Stimulated activated CD4-positive, alpha-beta T cell treated with anti-CD3 and anti-CD28 coated beads, Interleukin-12 subunit alpha, Interleukin-12 subunit beta, amount 100 ng/mL, for 24 hours (primary cell): ENCODE measurements at places on chromosomes 6 and 20.

- DNase-seq = no peak
Observed at GRCh38 chr20:15789079-15789478, 784.2 kb downstream of the KIF16B start.

GRCh38 chr6:100517106-100517505, 52.4 kb upstream of the SIM1 start:
- no peak for DNase-seq

- DNase-seq = no peak
Observed at GRCh38 chr6:57257911-57258541, 35.9 kb upstream of the RAB23 start.

- no peak for DNase-seq
Observed at GRCh38 chr20:31537890-31538289, 23.6 kb downstream of the HM13 start.

DNA sequence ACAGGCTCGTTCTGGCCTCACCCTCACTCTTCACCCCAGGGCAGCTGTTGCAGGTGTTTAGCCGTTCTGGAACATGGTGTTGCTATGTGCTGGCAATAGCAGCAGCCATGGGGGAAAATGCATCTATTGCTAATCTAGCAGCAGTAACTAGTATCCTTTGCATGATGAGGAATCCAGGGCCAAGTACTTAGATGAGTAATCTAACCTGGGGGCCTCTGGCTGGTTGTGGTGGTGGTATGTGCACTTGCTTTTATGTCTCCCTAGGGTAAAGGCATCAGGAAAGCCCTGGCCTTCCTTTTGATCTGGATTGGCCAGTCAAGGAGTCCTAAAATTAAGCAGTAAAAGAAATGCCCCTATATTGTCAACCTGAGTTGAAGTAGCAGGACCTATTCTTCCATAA, 594.5 kb upstream of the MAP3K7 start:
- no peak for DNase-seq

DNA sequence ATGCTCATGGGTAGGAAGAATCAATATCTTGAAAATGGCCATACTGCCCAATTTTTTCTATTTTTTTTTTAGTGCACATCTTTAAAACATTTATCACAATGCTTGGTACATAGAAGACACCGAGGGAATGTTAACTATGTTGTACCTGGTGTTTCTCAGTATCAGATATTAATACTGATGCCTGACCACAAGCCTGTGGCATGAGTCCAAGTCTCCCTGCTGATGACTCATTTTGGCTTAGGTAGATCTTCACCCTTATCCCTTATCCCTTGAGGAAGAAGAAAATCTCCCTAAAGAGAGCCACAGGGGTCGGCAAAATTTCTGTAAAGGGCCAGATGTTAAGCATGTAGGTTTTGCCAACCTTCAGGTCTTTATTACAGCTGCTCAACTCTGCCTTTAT, 14.5 kb downstream of the CD109 start:
- no peak for DNase-seq

- DNase-seq = no peak
Observed at GRCh38 chr20:59850018-59850641, 83.3 kb downstream of the SYCP2 start.

DNA sequence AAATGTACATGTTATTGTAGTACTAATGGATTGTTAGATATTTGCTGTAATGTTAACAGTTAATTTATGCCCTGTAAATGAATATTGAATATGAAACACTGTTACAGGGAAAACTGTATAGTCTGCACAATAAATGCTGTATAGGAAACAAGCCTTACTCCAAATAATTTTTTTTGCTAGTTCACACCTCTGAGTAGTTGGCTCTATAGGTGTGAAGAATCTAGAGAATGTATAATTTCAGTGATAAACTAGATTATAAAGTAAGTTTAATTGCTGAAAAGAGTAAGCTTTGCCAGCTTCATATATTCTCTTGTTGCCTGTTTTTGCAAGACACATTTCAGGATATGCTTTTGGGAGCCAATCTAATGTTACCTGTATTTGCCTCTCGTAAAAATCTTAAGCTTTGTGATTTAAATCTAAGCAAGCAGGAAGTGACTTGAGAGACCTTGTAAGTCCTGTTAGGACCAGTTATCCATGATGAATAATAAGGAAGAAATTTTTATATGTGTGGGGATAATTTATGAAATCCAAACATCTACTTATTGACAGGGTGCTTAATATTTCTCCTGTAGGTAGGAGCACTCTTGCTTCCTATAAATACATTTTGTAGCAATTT, 232.4 kb downstream of the ZFAND3 start:
- no peak for DNase-seq

DNA sequence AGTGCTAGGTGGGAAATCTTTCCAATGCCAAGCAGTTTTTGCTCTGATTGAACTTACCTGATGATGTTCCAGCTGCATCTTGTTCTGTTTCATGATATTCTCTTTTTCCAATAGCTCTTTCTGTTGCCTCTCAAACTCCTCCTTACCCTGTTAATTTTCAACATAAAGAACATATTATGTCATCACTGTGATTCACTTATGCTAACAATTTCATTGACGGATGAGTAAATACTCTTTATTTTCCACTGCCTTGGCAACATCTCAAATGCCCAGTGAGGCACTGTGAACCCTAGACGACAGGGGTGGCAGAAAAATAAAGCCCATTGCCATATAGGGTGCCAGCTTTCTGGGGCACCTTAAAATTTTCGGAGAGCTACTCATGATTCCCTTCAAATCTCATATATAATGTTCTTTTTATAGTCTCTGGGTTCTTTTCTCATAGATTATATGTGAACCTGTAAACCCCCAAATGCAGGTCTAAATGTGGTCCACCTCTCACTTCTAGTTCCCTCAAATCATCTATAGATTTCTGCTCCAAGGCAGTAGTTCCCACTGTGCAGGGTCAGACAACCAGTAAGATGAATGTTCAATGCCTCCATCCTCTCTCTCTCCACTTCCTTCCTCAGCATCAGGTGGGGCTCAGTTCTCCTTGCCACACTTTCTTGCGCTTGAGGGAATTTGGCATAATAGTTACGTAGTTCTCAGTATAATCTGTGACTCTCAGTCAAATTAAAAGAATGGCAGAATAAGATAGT, 44.1 kb downstream of the NEDD9 start:
- no peak for DNase-seq

DNA sequence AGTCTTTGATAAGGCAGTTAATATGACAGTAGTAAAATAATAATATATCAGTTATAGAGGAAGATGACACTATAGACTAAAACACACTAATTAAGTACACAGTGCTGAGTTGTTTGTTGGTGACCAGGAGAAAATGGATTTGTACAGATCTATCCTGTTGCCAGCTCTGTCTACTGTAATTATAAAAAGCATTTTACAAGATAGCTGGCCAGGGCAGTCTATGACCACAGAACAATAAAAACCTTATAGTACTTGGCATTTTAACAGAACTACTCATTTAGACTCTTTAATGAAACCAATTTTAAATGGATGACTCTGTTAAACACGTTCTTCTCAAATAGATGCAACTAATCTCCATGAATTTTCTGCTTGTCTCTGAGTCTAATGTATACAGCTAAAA, 367.5 kb downstream of the BTBD9 start:
- DNase-seq = no peak

- DNase-seq = no peak
Observed at GRCh38 chr6:11043961-11044711, at the start of gene ELOVL2. Gene ELOVL2 (minus strand): TSS chr6:11044305. CDS start chr6:11044230, 75 bp downstream.

DNA sequence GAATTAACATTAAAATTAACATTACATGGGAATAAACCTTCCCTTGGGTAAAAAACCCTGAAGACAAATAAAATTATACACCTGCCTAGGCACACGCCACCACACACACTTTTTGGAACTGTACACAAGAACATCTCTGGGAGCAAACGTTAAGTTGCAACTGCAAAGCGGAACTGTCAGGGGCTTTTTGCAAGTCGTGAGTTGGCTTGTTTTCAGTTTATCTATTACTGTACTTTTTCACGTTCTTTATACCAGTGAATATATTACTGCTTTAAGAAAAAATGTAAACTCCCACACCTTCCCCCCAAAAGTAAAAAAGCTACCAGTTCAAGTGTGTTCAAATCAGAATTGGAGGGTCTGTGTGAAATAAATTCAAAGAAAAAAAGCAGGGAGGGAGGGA, 65.5 kb upstream of the NFATC2 start:
- DNase-seq = no peak

DNA sequence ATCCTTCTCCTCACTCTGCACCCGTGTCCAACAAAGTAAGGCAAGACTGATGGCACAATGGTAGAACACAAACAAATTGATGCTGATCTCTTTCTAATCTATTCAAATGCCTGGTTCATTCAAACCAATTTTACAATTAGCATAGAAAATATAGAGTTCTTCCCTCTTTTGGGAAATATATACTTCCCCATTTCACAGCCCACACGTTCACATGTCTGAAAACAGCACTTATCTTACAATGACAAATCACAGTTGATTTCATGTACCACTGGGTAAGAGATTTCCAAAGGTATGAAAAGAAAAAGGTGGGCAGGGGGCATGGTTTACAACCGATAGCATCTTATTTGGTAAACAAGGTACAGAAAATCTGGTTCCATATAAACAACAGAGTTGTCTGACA, 137.6 kb downstream of the RNGTT start:
- no peak for DNase-seq

- no peak for DNase-seq
Observed at GRCh38 chr6:48615041-48615440, 504.0 kb upstream of the PTCHD4 start.

DNA sequence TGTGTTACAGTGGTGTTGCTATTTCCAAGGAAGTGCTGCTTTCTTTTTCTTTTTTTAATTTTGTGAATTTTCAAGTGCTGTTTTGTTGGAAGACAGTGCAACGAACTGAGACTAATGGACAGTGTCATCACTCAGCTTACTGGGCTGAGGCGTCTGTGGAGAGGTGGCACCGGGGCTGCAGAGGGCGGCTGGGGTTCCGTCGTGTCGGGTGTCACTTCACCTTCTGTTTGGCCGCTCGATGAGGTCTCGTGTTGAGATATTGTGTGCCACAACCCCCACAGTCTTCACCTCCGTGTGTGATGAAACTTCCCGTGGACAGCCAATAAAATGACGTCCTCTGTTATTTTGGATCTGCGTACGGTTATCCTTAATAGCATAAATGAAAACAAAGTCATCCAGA, 149.4 kb upstream of the SNX9 start:
- no peak for DNase-seq

DNA sequence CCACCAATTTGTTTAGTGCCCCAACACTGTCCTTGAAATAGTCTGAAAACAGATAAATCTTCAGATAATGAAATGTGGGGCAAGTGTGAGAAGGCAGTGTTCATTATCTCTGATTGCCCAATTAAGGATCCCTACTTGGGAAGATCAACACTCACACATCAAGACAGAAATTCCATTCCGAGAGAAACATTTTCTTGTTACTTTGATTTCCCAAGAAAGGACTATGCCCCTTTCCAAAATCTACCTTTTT, 16.2 kb downstream of the HMGN4 start:
- no peak for DNase-seq

GRCh38 chr6:12092762-12093161, 80.7 kb downstream of the HIVEP1 start:
- no peak for DNase-seq

GRCh38 chr6:25558155-25558817, 93.7 kb upstream of the SCGN start:
- DNase-seq = no peak

DNA sequence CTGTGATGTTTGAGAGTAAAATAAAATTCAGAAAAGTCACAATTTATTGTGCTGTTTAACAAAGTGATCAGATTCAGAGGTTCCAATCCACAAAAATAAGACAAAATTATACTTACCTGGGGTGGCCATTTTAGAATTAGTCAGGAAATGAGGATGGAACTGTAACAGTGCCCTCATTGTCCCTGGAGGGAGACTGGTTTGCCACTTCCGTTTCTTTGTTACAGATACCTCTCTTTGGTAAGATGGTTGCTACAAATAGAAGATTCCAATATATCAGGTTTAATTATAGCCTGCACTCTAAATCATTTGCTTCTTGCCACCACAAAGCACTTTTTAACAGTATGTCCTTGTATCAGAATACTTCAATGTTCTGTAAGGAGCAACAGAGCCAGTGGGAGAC, 95.6 kb downstream of the CTNNBL1 start:
- DNase-seq = no peak

GRCh38 chr6:151325075-151326050, 66.0 kb downstream of the ZBTB2 start:
- no peak for DNase-seq

- no peak for DNase-seq
Observed at GRCh38 chr6:24766680-24767462, 7.9 kb upstream of the GMNN start.

- no peak for DNase-seq
Observed at GRCh38 chr6:151241853-151242252, 2.1 kb downstream of the AKAP12 start.
